ENCODE measurements at places on chromosomes 1 and 21. TPM values are rescaled to one million over a fixed set of nuclear protein-coding genes. Genes with fewer than 3 reads are reported as not detected.

DNA sequence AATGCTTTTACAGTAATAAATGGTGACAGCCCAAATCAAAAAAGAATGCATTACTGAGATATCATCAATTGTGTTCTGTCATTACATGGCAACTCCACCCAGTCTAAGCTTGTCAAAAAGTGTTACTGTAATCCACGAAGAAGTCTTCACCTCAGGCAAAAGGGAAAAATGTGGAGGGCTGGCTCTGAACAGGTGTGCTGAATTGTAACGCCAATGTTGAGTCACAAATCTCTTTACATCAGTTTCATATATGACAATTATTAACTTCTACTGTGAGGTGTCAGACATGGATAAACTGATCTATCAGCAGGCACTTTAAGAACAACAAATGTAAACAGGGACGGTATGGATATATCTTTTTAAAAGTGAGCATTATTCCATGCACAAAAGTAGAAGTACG lies 98.5 kb upstream of the DMRTA2 start:
- DNase-seq = no peak

Gene RABIF
- 12.4 TPM for total RNA-seq

Gene VAV3
- total RNA-seq = 5.7 TPM

GRCh38 chr21:46226920-46227599 lies 1.5 kb downstream of the LSS start:
- no peak for DNase-seq

DNA sequence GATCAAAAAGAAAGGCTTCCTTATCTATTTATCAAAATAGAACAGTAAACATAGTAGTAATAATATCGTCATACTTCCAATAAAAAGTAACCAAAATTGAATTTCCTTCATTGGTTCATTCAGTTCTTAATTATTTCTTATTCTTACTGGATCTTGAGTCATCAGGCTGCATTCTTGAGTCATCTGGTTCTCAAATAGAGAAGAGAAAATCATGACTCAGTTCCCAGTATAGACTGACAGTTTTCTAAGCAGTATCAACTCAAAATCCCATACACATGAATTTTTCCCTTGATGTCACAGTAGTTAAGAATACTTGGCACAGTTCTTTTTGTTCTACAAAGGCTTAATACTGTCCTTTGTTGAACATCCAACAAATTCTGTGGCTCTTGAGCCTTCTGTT lies 626.9 kb upstream of the ADGRL4 start:
- DNase-seq = peak; percentile 72

- DNase-seq = no peak
Observed at GRCh38 chr1:17856496-17857108, 101.5 kb downstream of the ACTL8 start.

Gene MTX1
- total RNA-seq = 50.0 TPM

GRCh38 chr1:23927097-23927496 lies 13.9 kb upstream of the CNR2 start:
- DNase-seq = no peak

Gene AMY2A
- not detected for total RNA-seq

DNA sequence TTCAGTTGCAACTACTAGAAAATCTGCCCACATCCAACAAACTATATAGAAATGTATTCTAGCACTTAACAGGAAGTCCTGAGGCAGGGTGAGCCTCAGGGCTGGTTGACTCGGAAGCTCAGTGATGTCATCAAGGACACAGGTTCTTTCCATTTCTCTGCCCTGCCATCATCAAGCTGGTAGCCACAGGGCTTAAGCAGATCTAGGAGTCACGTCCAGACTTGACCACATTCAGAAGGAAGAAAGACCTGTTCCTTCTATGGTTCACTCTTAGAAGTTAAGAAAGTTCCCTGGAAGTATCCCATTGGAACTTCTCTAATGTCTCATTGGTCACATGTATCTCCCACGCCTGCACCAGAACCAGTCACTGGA lies 438.1 kb downstream of the PRDM2 start:
- DNase-seq = no peak

DNA sequence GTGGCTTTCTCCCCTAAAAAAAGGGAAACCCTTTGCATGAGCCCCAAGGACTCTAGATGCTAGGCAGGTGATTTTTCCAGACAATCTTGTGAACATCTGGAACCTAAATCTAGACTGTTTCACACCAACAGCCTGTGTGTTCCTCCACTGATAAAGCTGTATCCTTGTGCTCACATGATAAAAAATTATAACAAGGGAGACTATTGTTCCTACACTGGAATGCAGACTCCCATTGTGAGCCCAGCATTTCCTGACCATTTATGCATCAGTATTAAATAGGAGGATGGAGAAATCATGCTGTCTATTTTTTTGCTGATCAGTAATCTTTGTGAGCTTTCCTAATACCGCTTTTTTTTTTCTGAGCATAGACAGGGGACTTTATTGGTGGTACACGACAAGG lies 52.5 kb downstream of the ZNF697 start:
- peak; percentile 53 for DNase-seq

GRCh38 chr1:183516725-183517124 lies 44.4 kb downstream of the SMG7 start:
- no peak for DNase-seq

Gene GPR37L1
- not detected for total RNA-seq

GRCh38 chr1:51661081-51661518 lies 44.2 kb downstream of the OSBPL9 start:
- DNase-seq = peak; percentile 98

- DNase-seq = no peak
Observed at GRCh38 chr1:47724432-47724999, 272.7 kb downstream of the TRABD2B start.

DNA sequence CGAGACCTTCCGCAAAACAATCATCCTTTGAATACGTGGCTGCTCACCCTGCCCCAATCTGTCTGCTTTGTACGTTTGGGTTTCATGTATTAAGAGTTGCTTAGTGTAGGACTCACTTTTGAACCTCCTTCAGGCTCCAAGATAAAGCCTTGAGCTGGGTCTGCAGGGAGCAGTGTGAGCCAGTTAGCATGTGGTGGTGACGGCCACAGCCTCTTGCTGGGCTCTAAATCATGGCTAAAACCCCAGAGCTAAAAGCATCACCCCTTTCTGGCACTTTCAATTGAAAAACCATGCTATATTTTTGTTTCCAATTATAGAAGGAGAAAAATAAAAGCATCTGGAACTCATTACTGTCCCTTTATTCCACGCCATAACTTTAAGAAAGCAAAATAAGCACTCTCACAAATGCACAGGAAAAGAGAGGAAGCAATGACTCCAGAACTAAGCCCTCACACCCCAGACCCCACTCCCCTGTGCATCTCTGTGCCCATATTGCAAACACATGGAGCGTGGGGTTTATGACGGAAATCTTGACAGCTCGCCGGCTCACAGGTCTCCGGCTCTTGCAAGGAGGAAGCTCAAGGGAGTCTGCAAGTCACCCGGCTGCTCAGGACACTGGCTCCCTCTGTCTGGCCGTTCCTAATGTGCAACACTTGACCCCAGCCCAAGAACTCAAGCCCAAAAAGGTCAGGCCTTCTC lies 135.5 kb downstream of the MIS18A start:
- DNase-seq = no peak

- no peak for DNase-seq
Observed at GRCh38 chr1:226425431-226426031, 17.6 kb upstream of the PARP1 start.

Gene RHD
- not detected for total RNA-seq

- no peak for DNase-seq
Observed at GRCh38 chr1:190957565-190957964, 479.9 kb upstream of the BRINP3 start.

- DNase-seq = no peak
Observed at GRCh38 chr1:207316141-207316540, 5.3 kb upstream of the CD55 start.

- DNase-seq = peak; percentile 42
Observed at GRCh38 chr1:114219172-114219868, 65.7 kb upstream of the SYT6 start.

Gene SLC16A4
- total RNA-seq = 0.60 TPM

GRCh38 chr1:21579791-21580190 lies 70.6 kb downstream of the ALPL start:
- DNase-seq = no peak

DNA sequence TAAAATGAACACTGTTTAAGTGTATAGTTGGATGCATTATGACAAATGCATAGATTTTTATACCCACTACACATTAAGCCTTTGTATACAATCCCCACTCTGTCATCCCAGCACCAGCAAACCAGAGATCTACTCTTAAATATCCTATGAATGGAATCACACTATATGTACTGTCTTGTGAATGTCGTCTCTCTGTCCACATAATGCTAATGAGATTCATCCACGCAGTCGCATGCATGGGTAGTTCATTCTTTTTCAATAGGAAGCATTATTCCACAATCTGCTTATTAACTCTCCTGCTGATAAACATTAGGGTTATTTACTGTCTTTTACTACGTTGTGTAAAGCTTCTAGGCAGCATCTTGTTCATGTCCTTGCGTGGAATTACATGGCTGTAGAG lies 892.3 kb downstream of the LTN1 start:
- DNase-seq = no peak

Gene PDPN
- 8.7 TPM for total RNA-seq

GRCh38 chr1:10594595-10595223 lies 120.0 kb downstream of the PEX14 start:
- DNase-seq = no peak

- no peak for DNase-seq
Observed at GRCh38 chr1:56034847-56035481, 544.4 kb downstream of the PLPP3 start.

- no peak for DNase-seq
Observed at GRCh38 chr1:117623698-117624097, 17.9 kb downstream of the TENT5C start.

GRCh38 chr1:210214573-210215409 lies 17.8 kb upstream of the SERTAD4 start:
- DNase-seq = peak; percentile 27

DNA sequence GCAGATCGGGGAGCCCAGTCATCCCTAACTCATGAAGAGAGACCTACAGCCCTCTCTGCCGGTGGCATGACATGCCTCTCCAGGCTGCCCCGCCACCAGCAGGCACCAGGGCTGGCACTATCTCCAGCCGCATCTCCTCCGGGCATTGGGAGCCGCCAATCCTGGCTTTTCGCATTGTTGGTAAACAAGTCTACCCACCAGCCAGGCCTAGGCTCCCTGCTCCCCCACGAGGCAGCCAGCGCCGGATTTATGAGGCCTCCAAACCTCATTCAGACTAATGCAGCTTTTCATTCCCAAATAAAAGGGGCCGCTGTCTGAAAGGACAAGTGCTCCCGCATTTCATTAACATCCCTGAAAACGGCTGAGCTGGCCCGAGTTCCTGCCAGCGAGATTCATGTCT lies 3.4 kb upstream of the GRIK3 start:
- no peak for DNase-seq

GRCh38 chr1:22263359-22263758 lies 120.5 kb upstream of the WNT4 start:
- no peak for DNase-seq

DNA sequence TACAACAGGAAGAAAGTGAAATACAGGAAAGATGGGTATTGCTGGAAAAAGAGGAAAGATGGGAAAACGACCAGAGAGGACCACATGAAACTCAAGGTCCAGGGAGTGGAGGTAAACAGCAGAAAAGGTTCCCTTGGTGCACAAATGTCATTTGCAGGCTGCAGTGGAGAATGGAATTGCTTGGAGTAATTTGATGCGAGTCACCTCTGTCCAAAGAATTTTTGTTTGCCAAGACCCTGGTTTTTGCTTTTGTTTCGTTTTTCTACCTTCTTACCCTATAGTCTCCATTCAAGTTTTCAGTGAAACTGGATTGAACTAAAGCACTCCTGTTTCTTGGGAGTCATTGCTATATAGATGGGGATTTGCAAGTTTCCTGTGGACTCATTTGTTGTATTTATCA lies 464.3 kb downstream of the CAMTA1 start:
- no peak for DNase-seq

DNA sequence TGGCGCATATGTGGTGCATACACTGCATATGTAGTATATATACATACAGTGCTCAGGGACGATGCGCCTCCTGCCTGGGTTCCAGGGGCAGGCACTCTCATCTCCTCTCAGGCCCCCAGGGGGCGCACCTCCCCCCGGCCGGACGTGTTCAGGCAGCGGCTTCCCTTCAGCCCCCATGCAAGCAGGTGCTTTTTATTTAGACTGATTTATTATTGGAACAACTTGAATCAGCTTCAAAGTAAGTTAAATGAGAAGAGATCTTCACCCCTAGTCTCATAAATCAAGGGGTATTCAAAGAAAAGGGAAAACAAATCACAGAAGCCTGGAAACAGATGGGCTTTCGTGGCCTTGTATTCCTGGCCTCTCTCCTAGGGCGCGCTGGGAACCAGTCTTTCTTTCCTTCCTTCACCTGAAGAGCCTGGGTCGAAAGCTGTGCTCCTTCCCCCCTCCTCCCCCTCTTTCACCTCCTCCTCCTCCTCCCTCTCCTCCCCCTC lies 64.6 kb downstream of the UBIAD1 start:
- DNase-seq = peak; percentile 29

Gene MANEAL
- 21.6 TPM for total RNA-seq

GRCh38 chr1:43322506-43322905 lies 15.1 kb upstream of the MPL start:
- no peak for DNase-seq

GRCh38 chr1:64495878-64496277 lies 25.9 kb downstream of the CACHD1 start:
- DNase-seq = no peak

Gene POU3F1
- not detected for total RNA-seq

DNA sequence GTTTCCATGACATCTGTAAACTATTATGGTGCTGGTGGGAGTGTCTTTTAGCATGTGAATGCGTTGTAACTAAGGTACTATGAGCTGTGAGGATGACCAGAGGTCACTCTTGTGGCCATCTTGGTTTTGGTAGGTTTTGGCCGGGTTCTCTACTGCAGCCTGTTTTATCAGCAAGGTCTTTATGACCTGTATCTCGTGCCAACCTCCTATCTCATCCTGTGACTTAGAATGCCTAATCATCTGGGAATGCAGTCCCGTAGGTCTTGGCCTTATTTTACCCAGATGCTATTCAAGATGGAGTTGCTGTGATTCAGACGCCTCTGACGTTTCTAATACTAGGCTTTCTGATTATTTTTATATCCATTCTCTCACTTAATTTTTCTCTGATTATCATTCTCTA lies 9.4 kb downstream of the NCAM2 start:
- no peak for DNase-seq

GRCh38 chr21:35716876-35717565 lies 343.3 kb downstream of the SETD4 start:
- no peak for DNase-seq

DNA sequence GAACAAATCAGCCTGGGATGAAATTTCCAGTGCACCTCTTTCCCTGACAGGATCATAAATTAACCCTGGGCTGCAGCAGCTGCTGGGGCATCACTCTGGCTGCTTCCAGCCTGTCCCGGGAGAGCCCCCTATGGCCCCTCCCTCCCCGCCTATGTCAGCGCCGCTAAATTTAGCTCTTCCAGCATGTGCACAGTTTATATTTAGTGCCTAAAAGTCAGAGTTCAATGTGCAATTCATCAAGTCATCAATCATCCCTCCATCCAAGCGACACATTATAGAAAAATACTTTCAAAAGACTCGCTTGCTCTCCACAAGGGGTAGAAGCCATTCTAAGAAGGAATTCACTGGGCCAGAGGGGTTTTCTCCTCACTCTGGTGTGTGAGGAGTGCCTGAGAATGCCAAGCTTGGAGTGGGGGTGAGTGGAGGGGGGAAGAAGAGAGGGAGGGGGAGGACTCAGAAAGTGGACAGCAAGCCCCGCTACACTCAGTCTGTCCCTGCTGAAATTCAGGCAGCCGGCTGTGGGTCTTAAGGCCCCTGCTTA lies 37.4 kb downstream of the XCL1 start:
- no peak for DNase-seq

GRCh38 chr21:39669485-39669884 lies 56.7 kb downstream of the B3GALT5 start:
- DNase-seq = no peak

Data from HT1080 (cell line).